Stromal cell of bone marrow (primary cell): ENCODE measurements at places on chromosomes 1 and 21.
A peak's percentile ranks its signal among the peaks of the same experiment; 100 is the strongest.

DNA sequence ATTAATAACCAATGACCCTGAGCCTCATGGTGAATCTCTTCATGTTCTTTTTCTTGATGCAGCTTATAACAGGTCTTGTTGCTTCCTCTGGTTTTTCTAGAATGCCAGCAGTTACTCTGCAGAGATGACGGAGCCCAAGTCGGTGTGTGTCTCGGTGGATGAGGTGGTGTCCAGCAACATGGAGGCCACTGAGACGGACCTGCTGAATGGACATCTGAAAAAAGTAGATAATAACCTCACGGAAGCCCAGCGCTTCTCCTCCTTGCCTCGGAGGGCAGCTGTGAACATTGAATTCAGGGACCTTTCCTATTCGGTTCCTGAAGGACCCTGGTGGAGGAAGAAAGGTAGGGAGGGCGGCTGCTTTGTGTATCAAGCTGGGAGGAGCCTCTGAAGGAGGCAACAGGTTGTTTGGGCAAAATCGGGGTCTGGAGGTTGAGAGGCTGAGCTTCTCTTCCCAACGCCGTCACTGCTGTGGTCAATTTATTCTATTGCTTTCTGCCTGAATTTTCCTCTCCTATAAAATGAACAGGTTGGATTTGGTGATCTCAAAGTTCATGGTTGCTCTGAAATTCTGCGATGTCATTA, 6.7 kb downstream of the ABCG1 start:
- no peak for DNase-seq

GRCh38 chr1:15939181-15940109, 36.5 kb downstream of the ZBTB17 start:
- DNase-seq, result no peak

- no peak for DNase-seq
These were observed 92.5 kb upstream of the KCNE2 start for GRCh38 chr21:34271189-34271851.

GRCh38 chr1:10917513-10918454, 94.7 kb upstream of the TARDBP start:
- DNase-seq, result no peak

- peak; percentile 98 for DNase-seq
These were observed 50.3 kb downstream of the CHD1L start for GRCh38 chr1:147292631-147293251.

- DNase-seq, result no peak
These were observed 74.6 kb downstream of the DPT start for GRCh38 chr1:168654198-168654915.

- no peak for DNase-seq
These were observed 41.0 kb downstream of the NPHP4 start for GRCh38 chr1:5950994-5951785.

GRCh38 chr21:40179166-40179565, 311.9 kb downstream of the PCP4 start:
- DNase-seq, result no peak

DNA sequence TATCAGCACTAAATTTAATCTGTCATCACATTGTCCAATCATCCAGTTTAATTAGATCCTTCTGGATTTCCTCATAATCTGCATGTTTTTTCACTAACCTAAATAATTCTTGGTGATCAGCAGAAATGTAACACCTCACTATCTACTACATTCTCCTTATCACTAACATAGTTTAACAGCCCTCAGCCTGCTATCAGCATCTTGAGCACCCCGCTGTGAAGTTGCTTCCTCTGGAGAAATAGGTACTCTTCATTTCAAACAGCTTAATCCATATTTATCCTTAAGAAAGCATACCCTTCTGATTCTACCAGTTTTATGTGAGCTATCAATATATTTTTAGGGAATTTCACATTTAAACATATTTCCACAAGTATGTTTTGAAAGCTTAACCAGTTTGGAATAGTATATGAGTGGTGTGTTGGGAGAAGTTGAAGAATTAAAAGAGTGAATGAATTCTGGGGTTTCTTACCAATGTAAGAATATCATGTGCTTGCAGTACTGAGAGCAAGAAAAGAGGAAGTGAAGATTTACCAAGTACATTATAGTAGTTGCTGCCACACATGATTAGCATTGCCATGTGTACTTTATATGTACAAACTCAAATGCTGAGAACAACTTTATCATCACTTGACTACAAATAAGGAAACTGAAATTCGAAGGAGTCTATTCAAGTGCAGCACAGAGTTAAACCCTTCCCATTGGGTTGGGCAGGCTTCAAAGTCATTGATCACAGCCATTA, 771.1 kb upstream of the ADGRL4 start:
- no peak for DNase-seq

DNA sequence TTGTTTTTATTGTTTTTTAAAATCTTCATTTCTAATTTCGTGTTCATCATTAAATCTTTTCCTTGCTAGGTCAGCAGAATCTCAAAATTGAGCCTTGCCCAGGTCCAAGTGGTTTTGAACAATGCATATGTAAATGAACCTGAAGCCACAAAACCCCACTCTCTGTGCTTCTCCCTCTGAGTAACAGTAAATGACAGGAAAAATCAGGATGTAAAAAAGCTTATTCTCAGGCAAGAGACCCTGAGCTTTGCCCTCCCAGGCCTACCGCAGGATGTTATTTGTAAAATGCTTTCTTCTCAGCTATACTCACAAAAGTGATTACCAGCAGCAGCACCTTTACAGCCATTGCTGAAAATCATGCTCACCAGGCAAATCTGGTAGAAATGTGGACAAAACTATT, 47.6 kb downstream of the TYW3 start:
- DNase-seq, result no peak

DNA sequence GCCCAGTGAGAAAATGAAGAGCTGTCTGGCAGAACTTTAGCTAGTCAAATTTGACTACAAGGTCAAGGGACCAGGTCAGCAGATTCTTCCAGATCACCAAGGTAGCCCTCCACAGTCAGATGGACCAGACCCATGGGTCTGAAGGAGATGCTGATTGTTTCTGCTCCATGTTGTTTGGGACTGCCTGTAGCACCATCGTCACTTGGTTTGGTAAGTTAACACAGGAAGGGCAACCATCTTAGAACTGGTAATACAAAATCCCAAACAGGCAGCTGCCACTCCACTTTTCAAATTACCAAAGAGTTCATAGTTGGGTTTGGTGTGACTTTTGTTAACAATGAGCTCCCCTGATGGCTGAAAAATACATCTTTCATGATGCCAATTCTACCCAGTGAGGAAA, 9.0 kb downstream of the ITPKB start:
- DNase-seq, result no peak

GRCh38 chr1:7265771-7266371, 480.6 kb downstream of the CAMTA1 start:
- peak; percentile 81 for DNase-seq

DNA sequence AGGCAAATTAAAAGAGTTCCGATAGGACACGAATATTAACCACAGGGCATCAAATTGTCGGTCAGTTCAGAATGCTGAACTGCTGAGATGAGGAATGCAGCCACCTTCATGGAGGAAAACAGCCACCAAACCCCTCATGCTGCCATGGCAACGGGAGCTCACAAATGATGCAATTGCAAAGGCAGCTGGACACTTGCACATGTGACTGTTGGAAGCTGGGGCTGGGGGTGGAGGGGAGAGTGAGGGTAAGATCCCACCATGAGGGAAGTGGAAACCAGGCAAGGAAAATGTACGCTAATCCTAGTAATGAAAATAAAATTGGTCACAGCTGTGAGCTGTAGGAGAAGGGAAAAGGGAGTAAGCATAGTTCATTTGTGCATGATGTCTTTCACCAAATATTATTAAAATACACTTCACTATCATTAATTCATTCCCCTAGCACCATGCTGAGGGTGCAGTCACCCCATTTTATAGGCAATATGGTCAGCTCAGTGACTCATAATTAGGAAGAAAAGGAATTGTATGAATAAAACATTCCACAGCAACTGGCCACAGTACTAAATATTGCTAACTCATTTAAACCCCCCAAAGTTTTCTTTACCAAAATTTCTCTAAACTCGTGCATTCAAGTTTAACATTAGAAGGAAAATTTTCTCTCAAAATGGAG, 15.3 kb downstream of the BECN2 start:
- DNase-seq, result no peak

GRCh38 chr21:43908167-43908566, 43.1 kb downstream of the AGPAT3 start:
- no peak for DNase-seq

DNA sequence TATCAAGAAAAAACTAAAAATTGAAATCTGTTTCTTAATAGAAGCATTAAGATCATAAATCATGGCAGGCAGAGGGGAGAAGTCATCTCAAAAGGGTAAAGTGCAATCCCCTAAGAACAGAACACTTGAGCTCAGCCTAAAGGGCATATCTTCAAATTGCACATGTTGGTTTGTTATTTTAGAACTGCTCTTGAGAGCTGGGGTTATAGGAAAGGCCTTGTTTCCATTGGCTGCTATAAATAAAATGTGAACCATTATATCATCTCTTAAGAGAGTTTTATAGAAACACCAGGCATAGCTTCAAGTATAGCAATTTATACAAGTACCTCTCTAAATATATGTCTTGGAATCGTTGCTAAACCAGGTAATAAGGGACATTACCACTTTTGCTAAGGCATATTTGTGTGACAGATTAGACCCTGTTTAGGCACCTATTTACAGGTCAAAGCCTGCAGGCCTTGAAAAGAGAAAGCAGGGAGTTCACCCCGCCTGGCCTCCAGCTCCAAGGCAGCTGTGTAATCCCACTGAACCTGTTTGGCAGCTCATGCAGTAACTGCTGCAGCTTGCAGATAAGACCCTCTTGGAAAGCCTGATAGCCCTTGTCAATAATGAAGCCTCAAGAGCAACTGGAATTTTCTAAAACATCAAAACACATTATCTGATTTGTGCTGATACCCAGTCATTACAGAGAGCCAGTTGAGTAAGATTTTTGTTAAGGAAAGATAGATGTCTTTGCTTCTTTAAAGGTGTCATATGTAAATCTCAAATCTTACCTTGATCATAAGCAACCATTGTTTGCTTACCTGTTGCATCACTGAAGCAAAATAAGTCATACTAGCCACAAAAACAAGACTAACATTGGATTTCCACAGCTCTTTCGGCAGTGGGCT, 24.2 kb upstream of the SYDE2 start:
- DNase-seq, result no peak

GRCh38 chr1:89823679-89824292, 3.0 kb downstream of the LRRC8D start:
- no peak for DNase-seq

DNA sequence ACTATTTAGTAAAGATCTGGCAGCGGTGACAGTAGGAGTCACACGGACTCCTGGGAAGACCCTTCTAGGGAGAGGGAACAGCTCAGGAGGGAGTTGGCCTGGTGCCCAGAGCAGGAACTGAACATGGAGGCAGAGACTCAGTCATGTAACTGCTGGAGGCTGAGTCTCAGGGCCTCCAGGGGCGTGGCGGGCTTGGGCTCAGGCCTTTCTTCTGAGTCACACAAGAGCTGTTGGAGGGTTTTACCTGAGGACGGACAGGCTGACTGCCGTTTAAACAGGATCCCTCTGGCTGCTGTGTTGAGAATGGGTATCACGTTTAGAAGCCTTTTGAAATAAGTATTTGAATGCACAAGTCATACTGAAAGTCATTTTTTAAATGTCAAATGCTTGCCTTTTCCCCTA, 7.2 kb upstream of the ETS2 start:
- no peak for DNase-seq

DNA sequence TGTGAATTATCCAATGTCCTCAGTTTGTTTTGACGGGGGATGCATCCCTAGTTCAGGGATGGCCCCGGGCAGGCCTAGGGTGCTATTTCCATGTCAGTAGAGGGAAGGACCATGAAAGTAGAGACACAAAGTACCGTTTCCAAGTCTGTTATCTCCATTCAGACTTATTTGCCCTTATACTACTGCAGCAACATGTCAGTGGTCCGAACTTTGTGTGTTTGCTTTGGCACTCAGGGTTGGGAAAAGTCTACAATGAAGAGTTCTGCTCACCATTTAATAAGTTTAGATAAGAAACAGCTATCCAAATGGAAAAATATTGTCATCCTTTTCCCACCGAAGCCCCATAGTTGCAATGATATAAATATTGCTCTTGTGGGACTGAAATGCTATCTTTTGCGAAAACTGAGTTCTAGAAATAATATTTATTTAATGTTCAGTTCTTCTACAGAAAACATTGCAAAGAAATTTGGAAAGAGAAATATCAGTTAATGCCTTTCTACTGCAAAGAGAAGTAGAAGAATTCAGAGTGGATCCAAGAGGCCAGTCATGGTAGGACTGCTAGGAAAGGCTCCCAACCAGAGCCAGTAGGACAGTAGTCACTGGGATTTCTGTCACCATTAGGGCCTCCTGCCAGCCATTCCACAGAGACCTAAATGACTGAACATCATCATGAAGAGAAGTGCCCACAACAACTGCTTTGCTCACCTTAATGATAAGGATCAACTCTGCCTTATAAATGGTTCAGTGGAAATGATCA, 11.5 kb upstream of the AGT start:
- no peak for DNase-seq

DNA sequence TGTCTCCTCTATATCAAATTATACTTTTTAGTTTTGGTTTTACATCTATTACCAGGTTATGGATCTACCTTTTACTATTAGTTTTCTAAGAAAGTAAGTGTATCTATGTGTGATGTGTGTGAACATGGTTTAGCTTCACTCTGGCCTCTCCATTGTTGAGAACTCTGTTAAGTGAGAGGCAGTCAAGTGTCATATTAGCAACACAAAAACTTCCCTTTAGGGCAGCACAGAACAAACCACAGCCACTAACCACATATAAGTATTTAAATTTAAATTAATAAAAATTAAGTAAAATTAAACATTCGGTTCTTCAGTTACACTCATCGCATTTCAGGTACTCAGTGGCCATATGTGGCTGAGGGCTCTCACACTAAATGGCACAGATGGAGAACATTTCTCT, 96.6 kb downstream of the DPYD start:
- DNase-seq, result no peak

DNA sequence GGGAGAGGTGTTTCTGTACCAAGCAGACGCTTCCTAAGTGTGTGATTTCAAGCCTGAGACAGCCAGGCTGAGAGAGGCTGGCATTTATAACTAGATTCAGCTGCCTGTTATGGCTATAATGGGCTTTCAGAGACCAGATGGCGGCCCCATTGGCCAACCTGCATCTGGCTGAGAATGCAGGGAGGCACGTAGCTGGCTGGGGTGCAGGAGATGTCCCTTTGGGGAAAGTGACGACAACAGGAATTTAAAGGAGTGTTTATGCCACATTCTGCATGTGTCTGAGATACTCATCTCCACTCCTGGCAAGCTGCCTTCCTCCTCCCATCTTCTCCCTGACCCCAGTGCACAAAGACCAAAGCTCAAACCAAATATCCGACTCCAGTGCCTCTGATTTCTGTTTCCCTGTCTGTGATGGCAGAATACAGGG, 21.3 kb upstream of the CCDC190 start:
- no peak for DNase-seq

DNA sequence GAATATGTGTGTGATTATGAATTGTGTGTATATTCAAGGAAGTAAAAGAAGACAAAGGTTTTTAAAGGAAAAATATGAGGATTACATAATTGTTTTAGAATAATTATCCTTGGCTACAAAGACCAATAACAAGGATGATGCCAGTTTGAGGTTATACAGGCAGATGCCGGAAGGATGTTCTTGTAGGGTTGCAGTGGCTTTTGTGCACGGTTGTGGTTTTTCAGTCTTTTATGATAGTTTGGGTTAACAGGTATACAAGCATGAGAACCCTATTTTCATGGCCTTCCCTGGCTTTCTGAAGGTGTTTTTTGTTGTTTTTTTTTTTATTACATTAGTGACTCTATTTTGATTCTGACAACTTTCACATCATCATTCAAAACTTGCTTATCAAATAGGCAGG, 4.9 kb downstream of the CR2 start:
- DNase-seq, result no peak
